Posterior cingulate gyrus (tissue), 11 donors: ENCODE measurements at places on chromosomes 7 and 10.

DNA sequence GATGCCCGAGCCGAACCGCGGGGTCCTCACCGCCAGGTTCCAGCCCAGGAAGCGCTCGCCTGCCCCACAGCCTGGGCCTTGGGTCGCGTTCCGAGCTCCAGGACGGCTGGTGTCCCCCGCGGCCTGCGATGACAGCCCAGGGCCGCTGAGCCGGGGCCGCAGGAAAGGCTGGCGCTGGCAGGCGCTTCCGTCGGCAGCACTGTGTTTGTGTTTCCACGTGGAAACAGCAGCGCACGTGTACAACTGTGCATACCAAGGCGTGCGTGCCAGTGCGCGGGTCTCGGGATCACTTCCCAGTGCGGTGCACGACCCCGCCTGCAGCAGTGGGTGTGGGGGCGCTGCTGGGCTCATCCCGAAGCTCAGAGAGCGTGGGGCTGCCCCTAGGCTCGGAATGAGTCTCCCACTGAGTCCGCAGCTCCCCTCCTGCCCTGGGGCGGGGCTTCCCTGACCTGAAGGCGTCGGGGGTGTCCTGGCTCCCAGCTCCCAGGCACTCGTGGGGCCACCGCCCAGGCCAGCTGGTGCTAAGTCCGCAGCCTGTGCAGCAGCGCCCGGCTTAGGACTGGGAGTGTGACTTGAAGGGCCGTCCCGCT is 17.2 kb downstream of the AP5Z1 start:
- no peak for DNase-seq

- DNase-seq, result no peak
Measured at GRCh38 chr7:81430761-81431160, 339.1 kb downstream of the HGF start.

GRCh38 chr7:21504021-21504420 is 38.8 kb upstream of the DNAH11 start:
- no peak for DNase-seq

- DNase-seq, result no peak
Measured at GRCh38 chr10:3154666-3155065, 17.9 kb downstream of the PITRM1 start.

- DNase-seq, result no peak
Measured at GRCh38 chr7:77202481-77202976, 2.9 kb upstream of the FGL2 start.

DNA sequence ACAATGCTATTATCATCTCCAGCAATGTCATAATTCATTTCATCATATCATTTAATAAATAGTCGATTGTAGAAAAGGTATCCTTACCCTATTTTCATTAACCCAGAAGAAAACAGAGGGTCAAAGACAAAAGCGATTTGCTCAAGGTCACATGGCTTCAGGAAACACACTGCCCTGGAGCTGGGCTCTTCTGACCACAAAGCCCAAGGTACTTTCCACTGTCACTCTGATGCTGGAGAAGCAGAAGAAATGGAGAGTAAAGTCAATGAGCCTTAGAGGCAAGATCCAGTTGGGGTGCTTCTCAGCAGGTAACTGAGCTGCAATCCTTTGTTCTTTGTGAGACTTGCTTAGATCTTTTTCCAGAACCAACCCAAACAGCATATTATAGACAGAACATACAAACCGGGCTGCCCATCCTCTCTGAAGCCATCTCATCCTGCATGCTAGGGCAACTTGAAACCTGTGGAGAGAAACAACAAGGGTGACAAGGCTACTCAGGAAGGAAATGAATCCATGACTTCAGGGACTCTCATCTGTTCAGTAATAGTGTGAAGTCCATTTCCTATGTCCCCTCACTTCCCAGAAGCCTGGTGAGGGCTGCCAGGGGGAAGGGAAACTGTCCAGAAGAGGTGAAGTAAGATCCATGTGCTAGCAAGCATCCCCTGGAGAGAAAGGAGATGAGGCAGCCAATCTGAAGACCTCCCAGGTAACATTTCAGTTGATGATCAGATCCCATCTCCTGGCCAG is 148.6 kb upstream of the SVIL start:
- no peak for DNase-seq

- peak; percentile 76 for DNase-seq
Measured at GRCh38 chr7:1899196-1899595, 229.1 kb downstream of the ELFN1 start.

DNA sequence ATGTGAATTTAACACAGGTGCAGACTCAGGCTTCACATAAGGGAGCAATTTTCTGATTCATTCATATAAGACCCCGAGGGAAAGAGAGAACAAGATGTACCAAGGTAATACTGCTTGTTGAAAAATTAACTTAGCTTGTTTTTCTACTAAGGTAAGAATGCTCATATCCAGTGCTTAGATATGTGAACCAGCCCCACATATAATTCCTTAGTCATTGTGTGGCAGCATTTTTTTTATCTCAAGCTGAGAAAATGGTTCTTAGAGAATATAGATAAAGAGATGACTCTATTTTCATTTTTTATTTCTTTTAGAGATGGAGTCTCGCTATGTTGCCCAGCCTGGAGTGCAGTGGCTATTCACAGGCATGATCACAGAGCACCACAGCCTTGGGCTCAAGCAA is 121.8 kb upstream of the SEM1 start:
- no peak for DNase-seq

DNA sequence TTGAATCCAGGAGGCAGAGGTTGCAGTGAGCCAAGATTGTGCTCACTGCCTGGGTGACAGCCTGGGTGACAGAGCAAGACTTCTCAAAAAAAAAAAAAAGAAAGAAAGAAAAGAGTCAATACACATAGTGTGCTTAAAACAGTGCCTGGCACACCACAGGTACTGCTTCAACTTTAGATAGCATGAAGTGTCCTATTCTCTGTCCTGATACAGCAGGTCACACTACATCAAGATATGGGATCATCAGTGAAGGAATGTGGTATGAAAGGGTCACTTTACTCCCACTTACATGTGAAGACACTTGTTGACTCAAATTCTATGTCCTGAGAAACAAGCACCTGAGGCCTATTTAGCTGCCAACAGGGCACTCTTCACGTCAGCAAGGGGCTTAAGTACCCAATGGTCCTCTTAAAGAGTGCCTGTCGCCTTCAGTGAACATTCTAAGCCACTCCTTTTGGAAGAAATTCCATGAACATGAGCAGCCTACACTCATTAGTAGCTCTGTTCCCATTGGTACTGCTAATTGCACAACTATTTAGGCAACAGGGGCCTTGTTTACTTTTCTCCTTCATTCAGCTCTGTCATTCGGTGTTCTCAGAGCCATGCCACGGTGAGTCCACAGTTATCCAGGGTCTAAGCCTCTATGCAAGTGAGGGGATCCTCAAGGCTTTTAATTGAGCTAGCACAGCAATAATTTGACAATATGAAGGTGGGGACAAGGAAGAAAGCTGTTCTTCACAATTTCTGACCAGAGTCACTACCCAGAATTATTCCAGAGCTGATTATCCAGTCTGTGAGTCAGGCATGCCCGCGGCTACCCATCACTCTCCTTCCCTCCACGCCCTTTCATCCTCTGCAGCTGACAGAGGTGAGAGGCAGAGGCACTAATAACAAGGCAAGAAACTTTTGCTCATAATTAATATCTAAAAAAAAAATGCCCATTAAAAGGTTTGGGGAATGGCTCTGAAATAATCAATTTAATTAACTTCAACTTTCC is 56.6 kb upstream of the PTN start:
- no peak for DNase-seq

DNA sequence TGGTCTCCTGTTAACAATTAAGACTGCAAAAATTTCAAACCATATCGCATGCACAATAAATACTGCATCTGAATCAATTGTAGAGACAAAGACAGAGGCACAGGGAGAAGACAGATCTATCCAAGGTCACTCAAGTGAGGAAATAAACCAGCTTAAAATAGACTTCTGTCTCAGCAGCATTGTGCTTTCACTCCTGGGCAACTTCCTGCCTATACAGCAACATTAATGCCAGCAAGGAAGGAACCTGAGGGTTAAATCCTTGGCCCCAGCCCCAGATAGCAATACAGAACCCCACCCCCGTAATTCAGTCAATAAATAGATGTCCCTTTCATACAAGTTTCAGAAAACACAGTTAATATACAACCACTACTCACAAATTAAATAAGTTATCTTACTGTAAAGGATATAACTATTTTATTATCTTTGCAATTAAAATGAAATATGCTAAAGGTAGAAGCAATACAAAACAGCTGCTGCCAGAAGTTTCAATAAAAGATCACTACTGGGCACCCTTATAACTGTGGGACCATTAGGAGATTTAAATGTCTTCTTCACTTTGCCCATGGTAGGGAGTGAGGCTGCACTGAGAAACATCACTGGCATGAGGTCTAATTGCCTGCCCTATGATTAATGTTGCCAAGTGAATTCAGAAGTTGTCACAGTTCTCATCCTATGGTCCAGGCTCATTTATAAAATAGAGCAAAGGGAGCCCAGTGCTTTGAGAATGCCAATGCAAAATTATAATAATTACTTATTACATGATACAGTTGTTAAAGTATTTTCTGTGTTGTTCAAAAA is 49.4 kb downstream of the CAV1 start:
- no peak for DNase-seq

- DNase-seq, result no peak
Measured at GRCh38 chr7:115707258-115708012, 323.1 kb downstream of the TFEC start.

GRCh38 chr7:87628780-87629569 is 777 bp downstream of the RUNDC3B start:
- peak; percentile 40 for DNase-seq

DNA sequence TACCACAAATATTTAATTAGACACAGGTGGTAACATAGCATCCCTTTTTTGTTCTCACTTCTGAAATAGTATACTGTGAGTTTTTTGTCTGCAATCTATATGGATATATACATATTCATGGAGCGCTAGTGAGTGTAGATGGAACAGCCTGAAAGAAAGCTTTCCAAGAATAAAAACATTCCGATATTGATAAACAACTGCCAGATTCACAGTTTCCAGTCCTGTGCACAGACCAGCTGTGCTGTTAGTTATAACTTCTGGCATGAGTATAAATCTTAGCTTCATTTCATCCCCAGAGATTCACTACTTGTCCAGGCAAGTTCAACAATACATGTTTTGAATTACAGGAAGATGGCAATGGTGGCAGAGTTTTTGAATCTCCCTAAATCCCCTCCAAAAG is 467.1 kb upstream of the STEAP1 start:
- DNase-seq, result no peak

DNA sequence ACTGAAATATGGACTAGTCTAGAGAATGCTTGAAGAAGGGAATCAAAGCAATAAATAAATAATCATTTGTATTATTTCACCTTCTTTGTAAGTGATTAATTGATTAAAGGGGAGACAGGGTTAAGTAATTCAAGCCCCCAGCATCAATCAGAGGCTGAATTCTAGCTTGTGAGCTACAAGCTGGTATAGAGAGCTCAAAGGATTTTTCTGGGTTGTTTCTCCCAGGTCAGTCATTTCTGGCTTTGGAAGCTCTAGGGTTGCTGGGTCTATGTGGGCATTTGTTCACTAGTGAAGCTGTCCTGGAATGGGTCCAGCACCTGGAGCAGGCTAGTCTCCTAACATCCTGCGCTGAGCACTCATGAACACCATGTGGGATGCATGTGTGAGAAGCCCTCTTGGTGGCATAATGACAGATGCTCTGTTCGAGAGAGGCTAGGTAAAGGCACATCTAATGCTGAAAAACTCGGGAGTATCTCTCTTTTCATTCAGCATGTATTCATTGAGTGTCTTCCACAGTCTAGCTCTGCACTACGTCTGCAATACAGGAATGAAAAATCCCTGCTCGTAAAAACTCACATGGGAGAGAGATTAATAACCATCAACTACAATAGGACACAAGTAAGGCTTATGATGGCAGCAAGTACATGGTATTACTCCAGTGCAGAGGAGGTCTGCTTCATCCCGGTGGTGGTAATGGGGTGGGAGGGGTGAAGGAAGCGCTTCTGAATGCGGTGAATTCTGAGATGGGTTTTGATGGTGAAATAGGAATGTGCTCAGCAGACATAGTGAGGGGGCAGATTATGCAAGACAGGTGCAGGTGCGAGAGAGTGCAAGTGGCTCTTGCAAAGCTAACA is 68.0 kb upstream of the NRP1 start:
- DNase-seq, result no peak

GRCh38 chr7:69398986-69399385 is 199.3 kb upstream of the AUTS2 start:
- no peak for DNase-seq

GRCh38 chr7:157357129-157358040 is 20.6 kb downstream of the DNAJB6 start:
- no peak for DNase-seq

DNA sequence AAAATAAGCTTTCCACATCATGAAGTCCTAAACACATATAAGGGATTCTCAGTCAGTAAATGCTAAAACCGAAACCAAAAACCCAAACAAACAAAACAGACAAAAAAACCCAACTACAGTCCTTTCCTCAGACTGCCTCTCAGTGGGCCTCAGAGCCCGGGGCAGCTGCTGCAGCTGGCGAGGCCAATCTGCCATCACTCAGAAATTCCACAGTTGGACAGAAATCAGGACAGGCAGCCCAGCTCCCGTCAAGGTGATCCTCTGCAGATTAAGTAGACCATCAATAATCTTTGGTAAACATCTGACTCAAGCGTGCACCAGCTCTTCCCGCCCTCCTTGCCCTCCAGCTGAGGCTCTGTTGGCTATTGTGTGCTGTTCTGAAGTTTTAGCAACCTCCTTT is 142.2 kb downstream of the ATXN7L1 start:
- DNase-seq, result no peak

DNA sequence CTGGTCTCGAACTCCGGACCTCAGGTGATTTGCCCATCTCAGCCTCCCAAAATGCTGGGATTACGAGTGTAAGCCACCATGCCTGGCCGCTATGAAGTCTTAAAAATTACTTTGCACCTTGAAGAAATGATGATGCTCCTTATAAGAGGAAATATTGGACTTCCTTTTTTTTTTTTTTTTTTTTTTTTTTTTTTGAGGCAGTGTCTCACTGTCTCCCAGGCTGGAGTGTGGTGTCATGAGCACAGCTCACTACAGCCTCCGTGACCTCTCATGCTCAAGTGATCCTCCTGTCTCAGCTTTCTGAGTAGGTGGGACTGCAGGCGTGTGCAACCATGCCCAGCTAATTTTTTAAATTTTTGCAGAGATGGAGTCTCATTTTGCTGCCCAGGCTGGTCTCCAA is 65.3 kb downstream of the KMT2E start:
- DNase-seq, result no peak
